ENCODE measurements at places on chromosomes 4 and X.

- no peak for DNase-seq
Measured at GRCh38 chr4:99828477-99828876, 11.8 kb downstream of the DAPP1 start.

GRCh38 chrX:148874636-148875246 lies 374.3 kb downstream of the AFF2 start:
- DNase-seq = no peak

DNA sequence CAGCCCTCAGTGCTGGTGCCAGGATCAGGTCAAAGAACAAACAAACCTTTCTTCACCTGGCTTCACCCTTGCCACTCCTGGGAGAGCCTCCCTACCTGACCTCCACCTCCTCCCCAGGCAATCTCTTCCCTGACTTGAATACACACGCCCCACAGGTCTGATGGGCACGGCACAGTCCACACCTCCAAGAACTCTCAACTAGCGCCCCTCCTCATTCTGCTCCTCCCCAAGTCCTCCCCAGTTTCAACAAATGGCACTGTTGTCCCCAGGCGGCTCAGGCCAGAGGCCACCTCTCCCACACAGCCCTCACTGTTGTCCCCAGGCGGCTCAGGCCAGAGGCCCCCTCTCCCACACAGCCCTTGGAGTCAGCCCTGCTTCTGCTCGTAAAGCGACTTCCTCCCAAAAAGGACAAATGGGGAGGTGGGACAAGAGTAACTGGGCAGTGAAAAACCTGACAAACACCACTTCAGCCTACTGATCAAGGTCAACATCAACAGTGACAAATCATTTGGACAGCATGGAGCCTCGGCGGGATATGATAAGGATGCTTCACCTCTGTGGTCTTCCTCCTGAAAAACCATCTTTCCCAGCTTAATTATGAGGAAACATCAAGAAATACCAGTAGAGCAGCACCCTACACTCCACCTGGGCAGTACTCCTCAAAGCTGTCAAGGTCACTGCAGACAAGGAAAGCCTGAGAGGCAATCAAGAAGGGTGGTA lies 2.9 kb downstream of the LETM1 start:
- no peak for DNase-seq

DNA sequence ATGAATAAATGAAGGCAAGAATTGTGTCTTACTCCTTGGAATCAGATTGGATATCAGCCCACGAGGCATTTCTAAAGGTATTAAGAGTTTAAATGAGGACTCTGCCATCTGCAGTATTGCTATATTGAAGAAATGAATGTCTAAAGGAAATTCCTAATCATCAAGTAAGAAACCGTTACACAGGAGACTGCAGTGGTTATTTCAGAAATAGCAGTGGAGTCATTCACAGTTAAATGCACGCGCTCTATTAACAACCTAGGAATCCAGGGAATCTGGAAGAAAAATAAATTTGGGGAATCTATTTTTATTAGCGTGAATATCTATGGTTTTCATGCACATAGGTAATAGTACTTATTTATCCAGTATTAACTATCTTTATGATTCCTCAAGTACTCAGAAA lies 334.2 kb downstream of the TENM3 start:
- DNase-seq = no peak

GRCh38 chr4:84699001-84699671 lies 116.2 kb downstream of the CDS1 start:
- no peak for DNase-seq

GRCh38 chr4:159197260-159197884 lies 94.5 kb downstream of the RAPGEF2 start:
- DNase-seq = no peak

DNA sequence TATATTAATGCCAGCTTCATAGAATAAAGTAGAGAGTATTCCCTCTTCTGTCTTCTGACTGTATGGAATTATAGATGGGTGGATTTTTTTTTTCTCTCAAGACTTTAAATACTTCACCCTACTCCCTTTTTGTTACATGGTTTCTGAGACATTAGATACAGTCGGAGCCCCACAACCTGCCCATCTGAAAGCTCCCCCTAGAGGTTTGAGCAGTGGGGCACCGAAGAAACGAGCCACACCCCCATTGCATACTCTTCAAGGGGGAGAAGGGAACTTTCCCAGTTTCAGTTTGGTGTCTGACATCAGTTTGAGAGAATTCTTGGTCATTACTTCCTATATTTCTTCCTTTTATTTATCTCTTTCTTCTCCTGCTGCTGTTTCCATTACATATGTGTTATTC lies 437.6 kb upstream of the AGA start:
- DNase-seq = no peak

DNA sequence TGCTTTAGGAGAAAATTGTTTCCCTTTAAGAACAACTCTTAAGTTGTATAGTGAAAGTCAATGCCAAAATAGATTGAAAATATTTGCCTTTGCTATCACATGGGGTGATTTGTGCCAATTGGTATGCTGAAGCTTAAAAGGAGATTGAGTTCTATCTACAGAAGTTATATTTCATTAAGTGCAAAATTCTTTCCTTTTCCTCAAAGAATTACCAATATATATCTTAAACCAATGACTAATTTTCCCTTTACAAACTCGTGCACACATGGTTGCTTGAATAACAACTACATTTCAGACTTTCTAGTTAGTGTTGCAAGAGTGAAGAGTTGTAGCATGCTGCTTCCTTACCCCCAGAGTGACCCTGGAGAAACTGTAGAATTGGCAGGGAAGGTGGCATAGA lies 990.0 kb upstream of the PABPC4L start:
- no peak for DNase-seq

DNA sequence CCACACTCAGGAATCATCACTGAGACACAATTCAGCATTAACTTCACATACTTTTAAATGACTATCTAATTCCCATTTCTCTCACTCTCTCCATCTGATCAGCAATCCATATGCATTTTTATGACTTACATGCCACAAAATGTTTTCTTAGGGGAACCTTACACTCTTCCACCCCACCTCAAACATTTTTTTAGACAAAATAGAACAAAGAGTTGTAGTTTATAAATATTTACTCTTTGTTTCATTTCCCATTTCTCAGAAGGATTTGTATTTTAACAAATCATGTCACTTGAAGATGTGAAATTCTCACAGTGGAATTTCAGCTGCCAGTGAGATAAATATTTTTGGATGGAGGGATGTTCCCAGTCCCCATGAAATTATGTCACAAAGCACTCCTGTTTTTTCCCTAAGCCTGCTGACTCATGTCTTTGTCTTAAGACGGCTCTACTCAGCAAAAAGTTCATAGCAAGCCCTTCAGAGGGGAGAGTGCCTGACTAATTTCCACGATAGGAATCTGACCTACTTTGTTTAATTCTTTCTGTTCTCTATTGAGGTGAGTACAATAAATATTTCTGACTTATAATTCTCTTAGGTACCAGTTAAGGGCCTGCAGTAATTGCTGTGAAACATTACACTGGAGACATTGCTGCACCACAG lies 257.7 kb downstream of the THOC2 start:
- no peak for DNase-seq

DNA sequence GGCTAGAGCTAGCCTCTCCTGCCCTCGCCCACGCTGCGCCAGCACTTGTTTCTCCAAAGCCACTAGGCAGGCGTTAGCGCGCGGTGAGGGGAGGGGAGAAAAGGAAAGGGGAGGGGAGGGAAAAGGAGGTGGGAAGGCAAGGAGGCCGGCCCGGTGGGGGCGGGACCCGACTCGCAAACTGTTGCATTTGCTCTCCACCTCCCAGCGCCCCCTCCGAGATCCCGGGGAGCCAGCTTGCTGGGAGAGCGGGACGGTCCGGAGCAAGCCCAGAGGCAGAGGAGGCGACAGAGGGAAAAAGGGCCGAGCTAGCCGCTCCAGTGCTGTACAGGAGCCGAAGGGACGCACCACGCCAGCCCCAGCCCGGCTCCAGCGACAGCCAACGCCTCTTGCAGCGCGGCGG lies at the start of gene AR:
TSS of gene AR (plus strand) at position 204 of the 400 bp plus-strand sequence. CDS start 1,126 bp downstream, outside the sequence.
- no peak for DNase-seq

GRCh38 chr4:7414046-7414445 lies 20.7 kb downstream of the PSAPL1 start:
- no peak for DNase-seq

GRCh38 chr4:155687380-155687982 lies 20.8 kb downstream of the GUCY1A1 start:
- no peak for DNase-seq

GRCh38 chr4:11286533-11286932 lies 142.2 kb downstream of the HS3ST1 start:
- no peak for DNase-seq

GRCh38 chr4:184283659-184284335 lies 66.1 kb upstream of the ENPP6 start:
- DNase-seq = no peak

DNA sequence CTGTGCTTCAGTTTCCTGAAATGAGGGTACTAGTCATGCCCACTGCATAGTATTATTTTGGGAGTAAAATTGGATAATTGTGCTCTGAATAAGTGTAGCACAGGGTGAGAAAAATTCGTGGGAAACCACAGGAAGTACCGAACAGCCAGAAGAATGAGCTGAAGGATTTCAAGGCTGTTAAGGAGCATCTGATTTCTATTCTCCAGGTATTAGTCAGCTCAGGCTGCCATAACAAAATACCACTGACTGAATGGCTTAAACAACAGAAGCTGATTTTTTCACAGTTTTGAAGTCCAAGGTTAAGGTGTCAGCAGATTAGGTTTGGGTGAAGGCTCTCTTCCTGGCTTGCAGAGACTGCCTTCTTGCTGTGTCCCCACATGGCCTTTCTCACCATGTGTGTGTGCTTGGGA lies 41.9 kb downstream of the WWC2 start:
- DNase-seq = no peak

GRCh38 chr4:116391020-116391419 lies 694.4 kb downstream of the TRAM1L1 start:
- DNase-seq = no peak

- DNase-seq = no peak
Measured at GRCh38 chr4:37561196-37561802, 124.9 kb downstream of the RELL1 start.

DNA sequence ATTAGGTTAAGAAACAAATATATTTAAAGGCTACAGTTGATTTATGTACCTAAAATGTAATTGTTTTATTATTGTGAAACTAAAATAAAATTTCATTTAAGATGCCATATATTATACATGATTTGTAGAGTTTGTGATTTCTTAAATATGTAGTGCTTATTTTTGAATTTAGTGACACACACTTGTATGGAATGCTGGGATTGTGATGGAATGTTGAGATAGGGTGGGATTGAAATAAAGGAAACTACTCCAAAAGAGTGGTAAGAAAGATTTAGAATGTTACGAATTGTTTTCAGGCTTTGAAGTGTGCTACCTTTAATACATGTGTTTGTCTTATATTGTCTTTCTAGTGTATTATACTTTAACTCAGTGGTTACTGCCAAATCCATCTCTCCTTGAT lies 330.3 kb upstream of the PITX2 start:
- DNase-seq = no peak

DNA sequence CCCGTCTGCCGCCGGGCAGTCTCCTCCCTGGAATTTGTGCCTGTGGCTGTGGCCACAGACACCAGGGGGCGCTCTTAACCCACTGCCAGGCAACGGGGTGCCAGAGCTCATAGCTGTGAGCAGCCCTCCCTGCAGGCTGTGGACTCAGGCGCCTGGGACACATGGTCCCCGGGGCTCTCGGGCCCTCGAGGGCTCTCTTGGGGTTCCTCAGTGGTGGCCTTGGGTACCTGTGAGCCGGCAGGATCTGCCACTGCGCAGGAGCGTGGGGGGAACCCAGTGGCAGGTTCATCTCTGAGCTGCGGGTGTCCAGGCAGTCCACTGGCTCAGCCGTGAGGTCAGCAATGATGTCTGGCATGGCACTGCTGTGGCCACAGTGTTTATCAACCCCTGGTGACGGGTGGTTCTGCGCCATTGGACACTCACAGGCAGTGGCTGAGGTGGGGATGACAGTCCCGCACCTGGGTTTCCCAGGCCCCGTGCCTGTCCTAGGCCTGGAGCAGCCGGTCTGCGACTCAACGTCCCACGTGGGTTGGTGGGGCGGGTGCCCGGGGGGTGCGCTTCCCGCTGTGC lies 37.2 kb downstream of the PCGF3 start:
- peak; percentile 57 for DNase-seq

GRCh38 chrX:13372203-13372980 lies 52.5 kb upstream of the ATXN3L start:
- DNase-seq = no peak

GRCh38 chr4:19776929-19777328 lies 474.8 kb upstream of the SLIT2 start:
- no peak for DNase-seq

- DNase-seq = no peak
Measured at GRCh38 chr4:915595-915994, 16.5 kb downstream of the GAK start.

GRCh38 chr4:152334931-152335330 lies 201.0 kb downstream of the FBXW7 start:
- no peak for DNase-seq

DNA sequence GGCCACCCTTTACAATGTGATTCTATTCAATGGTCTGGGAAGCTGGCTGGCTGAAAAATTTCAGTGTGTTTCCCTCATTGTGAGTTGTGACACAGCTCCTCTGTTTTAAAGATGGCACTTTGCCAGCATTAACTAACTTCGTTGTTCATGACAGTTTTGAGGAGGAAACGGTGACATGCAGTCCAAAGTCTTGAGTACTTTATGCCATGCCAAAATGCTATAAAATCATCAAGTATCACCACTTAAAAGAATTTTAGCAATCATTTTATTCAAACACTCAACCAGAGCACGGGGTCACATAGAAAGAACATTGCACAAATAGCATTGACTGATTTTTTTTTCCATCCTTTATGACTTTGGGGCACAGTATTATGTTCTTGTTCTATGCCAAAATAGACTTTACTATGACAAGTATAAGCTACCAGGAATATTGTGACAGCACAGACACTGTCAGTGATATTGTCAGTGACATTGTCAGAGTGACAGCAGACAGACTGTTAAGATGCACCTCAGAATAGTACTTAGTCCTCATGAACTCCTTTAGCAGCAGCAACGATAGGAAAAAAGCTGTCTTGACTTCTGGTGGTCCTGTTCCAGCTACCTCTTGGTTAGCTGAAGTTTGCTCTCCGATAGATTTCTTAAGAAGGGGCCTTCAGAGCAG lies 46.7 kb downstream of the CXCL13 start:
- DNase-seq = no peak

DNA sequence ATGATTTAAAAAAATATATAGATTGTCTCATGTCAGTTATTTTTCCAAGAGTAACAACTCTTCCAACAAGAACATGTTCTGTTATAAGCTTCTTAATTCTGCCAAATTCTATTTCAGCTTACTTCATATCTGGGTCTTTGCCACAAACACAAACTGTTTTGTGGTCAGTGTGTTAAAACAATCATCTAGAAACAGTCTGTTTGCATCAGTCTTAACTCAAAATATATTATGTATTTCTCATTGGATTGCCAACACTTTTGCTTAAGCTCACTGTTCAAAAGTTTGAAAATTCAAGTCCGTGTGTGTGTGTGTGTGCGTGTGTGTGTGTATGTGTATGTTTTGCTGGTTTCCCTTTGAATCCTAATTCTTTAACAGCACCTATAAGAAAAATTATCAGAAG lies 752.3 kb upstream of the NDST4 start:
- DNase-seq = no peak

DNA sequence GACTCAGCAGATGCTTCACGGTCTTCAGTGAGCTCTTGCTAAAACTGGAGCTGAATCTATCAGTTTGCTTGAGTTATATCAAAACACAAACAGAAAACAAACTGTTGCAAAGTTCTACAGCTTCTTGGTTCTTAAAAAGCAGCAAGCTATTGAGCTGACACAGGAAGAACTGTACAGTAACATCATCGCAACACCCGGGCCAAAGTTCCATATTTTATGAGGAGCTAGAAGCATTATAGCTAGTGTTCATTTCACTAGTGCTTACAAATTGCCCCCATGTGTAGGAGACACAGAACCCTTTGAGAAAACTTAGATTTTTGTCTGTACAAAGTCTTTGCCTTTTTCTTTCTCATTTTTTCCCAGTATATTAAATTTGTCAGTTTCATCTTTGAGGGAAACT lies 17.3 kb upstream of the CSTF2 start:
- DNase-seq = no peak
